ENCODE measurements at places on chromosomes 16 and 17.

DNA sequence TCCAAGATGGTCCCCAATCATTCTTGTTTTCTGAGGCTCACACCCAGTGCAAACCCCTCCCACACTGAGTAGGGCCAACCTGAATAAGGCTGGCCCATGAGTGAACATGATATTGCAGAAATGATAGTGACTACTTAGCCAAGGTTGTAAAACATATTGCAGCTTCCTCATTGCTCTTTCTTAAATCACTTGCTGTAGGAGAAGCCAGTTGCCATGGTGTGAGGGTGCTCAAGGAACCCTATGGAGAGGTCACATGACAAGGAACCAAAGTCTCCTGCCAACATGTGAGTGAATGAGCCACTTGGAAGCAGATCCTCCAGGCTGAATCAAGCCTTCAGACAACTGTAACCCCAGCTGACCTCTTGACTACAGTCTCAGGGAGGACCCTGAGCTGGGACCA, 191.4 kb downstream of the RGS9 start:
- DNase-seq: no peak

GRCh38 chr17:77930780-77931768, 27.4 kb upstream of the TNRC6C start:
- DNase-seq: no peak

DNA sequence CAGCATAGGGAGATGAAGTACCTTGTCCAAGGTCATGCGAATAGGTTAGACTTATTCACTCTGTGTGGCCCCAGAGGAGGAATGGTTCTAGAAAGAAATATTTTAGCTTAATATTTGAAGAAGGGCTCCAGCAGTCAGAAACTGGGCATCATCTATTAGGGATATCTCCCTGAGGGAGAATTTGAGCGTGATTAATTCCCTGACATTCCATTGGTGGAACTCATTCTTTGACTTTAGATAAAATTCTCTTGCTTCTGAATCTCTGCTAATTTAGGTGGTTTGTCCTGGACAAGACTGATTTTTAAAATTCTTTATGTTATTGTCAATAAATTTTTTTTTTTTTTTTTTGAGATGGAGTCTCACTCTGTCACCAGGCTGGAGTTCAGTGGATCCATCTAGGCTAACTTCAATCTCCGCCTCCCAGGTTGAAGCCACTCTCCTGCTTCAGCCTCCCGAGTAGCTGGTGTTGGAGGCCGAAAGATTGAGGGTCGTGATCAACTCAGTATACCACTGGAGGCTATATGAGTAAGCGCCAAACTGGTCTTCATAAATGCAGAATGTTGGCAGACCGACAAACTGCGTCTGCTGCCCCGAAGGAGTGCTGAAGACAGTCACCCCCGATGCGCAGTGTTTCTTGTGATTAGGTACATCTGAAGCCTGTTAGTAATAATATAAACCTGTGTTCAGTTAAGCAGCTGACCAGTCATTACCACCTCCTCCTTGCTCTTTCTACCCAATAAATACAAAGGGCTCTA, 267.9 kb upstream of the HSBP1 start:
- no peak for DNase-seq

DNA sequence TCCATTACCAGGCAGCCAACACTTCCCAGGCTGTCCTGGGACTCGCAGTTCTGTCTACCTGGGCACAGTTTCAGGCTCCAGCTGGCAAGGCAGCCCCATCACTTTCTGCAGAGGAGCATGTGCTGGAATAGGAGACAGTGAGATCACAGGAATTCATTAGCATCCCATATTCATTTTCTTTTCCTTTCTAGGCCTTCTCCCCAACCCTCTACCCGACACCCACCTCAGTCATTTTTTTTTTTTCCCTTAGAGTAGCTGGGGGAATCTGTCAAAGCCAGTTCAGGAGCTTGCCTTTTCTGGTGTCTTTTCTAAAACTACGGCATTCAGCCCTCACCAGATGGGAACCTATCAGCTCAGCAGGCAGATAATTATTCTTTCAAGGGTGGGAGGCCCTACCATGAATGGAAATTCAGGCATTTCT, 42.4 kb upstream of the FBXO47 start:
- no peak for DNase-seq

GRCh38 chr16:56234737-56235136, 43.4 kb downstream of the GNAO1 start:
- DNase-seq: no peak

DNA sequence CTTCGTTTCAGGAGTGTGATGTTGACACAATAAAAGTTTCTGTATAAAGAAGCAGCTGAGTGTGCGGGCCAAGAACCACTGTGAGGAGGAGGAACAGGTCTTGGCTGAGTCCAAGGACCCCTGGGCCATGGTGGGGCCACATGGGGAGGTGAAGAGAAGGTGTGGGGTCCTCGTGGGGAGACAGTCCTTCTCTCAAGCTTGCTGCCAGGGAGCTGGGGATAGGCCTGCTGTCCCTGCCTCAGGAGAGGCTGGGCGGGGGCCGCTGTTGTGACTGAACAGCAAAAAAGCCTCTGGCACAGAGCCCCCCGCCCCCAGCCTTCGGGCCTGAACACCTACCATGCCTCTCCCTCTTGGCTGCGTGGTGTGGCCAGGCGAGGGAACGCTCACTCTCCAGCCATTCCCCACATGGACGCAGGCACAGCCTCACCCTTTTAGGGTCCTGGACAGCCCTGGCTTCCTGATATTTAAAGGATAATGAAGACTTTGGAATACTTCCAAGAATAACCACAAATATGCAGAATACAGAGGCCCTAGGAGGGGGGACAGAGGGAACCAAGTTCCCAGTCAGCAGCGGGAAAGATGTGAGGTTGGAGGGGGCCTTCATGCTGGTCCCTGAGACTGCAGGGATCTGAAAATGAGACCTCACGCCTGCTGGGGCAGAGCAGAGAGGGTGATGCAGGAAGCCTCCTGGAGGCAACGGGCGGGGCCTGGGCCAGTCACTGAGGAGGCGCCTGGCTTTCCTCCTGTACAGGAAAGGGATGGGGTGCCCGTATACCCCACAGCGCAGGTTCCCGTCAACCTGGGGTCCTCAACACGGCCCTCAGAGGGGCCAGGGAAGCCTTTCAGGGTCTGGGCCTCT, 100.0 kb upstream of the CREBBP start:
- DNase-seq: no peak

DNA sequence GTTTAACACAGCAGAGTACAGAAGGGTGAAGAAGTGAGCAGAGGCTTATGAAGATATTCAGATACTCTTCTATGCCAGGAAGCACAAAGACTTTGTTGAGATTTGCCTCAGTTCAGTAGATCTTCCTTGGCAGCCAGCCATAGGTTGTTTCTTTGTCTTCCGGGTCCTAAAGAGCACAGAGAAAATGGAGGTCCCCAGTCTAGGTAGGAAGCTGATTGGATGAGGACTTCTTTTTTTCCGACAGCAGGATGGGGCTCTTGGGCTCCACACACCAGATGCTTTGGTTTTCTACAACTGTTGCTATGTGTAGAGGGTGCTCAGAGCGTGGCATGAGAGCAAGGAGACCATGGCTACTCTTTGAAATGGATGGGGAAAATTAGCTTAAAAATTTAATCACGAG, 8.3 kb upstream of the CDC6 start:
- DNase-seq: no peak

- peak; percentile 57 for DNase-seq
These were observed 415.1 kb downstream of the NPIPA8 start for GRCh38 chr16:17921357-17921978.

- no peak for DNase-seq
These were observed 996 bp downstream of the PCYT2 start for GRCh38 chr17:81909966-81910839.

DNA sequence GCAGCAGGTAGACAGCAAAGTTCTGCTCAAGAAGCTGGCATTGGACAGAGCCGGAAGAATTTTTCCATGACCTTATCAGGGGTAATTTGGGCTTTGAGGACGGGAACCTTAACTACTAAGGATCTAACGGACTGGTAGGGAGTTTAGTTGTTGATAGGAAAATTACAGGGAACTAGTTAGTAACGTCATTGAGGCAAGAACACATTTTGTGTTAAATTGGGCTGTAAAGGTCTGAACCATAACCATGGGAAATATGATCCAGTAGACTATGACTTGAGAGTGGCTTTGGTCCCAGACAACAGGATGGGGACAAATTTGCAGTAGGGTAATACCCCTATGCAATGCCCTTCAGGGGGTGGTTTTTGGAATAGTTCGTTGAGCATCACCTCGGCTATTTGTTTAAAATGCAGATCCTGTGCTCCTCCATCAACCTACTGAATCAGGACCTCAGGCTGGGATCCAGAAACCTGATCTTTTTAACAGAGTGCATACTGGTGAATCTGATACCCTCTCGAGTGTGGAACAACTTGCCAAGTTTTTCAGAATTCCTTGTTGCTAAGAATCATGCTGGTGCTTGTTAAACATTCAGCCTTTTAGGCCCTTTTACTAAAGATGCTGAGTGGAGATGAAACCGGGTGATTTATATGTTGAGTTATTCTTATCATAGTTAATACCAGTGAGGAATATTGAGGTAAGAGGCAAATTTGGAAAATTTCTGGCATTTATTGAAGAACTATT, 255.1 kb downstream of the MAP2K6 start:
- no peak for DNase-seq

DNA sequence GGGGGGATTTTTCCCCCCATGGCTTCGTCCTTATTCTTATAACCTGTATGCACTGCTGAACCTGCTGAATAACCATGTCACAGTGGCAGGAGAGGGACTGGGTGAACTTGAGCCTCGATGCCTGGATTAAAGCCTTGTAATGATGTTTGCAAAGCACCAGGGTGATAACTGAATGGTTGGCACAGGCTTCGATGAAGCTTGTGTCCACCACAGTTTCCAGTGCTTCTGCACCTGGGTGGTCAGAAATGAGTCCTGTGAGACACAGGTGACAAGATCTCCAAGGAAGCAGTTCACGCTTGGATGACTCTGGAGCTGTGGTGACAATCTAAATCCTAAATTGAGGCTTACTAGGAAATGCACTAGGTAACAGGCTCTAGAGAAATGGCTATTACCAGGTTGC, 729.3 kb downstream of the MAF start:
- DNase-seq: no peak

- DNase-seq: no peak
These were observed 58.9 kb downstream of the NDEL1 start for GRCh38 chr17:8494506-8495111.

Measured in stimulated activated CD4-positive, alpha-beta T cell treated with anti-CD3 and anti-CD28 coated beads, Interleukin-1b, Interleukin-23, amount 100 ng/mL, for 48 hours (primary cell).